ENCODE measurements at places on chromosomes 1 and 21. TPM values are rescaled to one million over a fixed set of nuclear protein-coding genes. Genes with fewer than 3 reads are reported as not detected.

Gene ITGB3BP
- 9.3 TPM for total RNA-seq

Gene TMEM200B
- not detected for total RNA-seq

Gene RNF220
- total RNA-seq: 76.0 TPM

Gene OR2W3
- total RNA-seq: 1.3 TPM

Gene CD84
- total RNA-seq: 32.7 TPM

Gene BLACAT1
- total RNA-seq: not detected

Gene SH2D5
- not detected for total RNA-seq

Gene LIN28A
- total RNA-seq: not detected

Gene C1QB
- not detected for total RNA-seq

Gene OR2L5
- not detected for total RNA-seq

Gene KCNK1
- total RNA-seq: not detected

Gene UBE2U
- total RNA-seq: not detected

Gene CYP4X1
- total RNA-seq: not detected

Gene HSF2BP
- 0.59 TPM for total RNA-seq

Gene AGO3
- total RNA-seq: 31.3 TPM

Gene ADORA1
- total RNA-seq: not detected

Gene ZFYVE9
- total RNA-seq: 5.4 TPM

Gene IKBKE
- total RNA-seq: 27.9 TPM

Gene CACNA1S
- not detected for total RNA-seq

Gene S100A1
- total RNA-seq: not detected

Gene PRAMEF18
- not detected for total RNA-seq

Gene SLC45A1
- 0.98 TPM for total RNA-seq

Gene CD5L
- total RNA-seq: not detected

Gene CLCNKB
- total RNA-seq: not detected

Gene CGN
- 0.28 TPM for total RNA-seq

Gene TFF2
- total RNA-seq: not detected

Gene HPCAL4
- 22.9 TPM for total RNA-seq

Gene NUP210L
- total RNA-seq: 0.03 TPM

Gene NTRK1
- 0.52 TPM for total RNA-seq

Gene IVL
- not detected for total RNA-seq

Gene CACHD1
- 6.2 TPM for total RNA-seq

Gene LCE3D
- not detected for total RNA-seq

Gene LCE6A
- not detected for total RNA-seq

Gene ANXA9
- total RNA-seq: not detected

Gene ROR1
- not detected for total RNA-seq

Gene TARS2
- total RNA-seq: 25.3 TPM

Gene LCE3E
- total RNA-seq: not detected

Gene BGLAP
- 2.6 TPM for total RNA-seq

Gene MROH9
- total RNA-seq: not detected

Gene LEMD1
- not detected for total RNA-seq

Gene LYPD8
- not detected for total RNA-seq

Gene WNT2B
- 0.67 TPM for total RNA-seq

Gene MYBPH
- total RNA-seq: not detected

Gene DSCAM
- total RNA-seq: not detected

Gene MAN1C1
- 44.4 TPM for total RNA-seq

Gene FYB2
- not detected for total RNA-seq

Gene EDN2
- not detected for total RNA-seq
